Hippocampal formation (tissue), 2 donors: ENCODE measurements at places on chromosomes 4 and X.

- DNase-seq, result no peak
These were observed 281.7 kb downstream of the UNC5C start for GRCh38 chr4:95267081-95267480.

DNA sequence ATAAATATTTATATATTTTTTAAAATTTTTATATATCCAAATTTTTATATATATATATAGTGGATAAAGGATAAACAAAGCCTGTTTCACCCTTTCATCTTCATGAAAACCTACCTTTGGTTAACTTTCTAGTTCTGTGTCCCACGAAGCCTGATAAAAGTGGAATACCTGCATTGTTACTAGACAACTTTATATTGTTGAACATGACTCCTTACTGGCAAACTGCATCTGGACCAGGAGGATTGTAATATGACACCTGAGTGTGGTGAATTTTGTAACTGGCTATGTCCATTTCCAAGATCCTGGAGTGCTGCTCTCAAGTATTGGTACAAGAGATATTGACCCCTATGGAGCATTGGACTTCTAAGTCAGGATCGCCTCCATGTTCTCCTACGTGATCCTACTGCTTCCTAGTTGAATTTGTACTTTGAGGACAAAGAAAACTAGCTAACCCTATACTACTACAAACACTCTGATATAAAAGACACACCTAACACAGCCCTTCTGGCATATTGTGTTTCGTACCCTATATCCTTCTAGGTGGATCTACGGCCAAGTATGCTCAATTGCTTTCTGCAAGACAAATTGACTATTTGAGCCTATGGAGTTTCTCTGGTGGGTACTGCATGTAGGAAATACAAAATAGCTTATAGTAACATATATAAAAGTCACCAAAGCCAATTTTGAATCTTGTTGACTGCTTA, 61.3 kb upstream of the PRRG1 start:
- no peak for DNase-seq

- DNase-seq, result no peak
These were observed 236.2 kb upstream of the HAND2 start for GRCh38 chr4:173766171-173766600.

DNA sequence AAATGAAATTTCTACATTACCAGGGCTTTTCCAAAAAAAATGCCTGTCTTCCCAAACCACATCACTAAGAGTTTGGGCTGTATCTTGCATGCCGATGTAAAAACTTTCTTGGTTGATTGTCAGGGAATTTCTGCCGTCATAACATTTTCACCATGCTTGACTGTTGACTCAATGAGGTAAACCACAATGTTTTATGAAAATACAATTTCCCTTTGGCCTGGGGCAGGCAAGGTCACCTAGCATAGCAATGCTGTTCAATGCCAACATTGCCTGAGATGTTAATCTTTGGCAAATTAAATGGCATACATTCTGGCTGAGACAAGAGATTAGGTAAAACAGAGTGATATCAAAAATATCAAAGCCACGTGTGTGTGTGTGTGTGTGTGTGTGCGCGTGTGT, 137.1 kb upstream of the TBL1X start:
- no peak for DNase-seq

DNA sequence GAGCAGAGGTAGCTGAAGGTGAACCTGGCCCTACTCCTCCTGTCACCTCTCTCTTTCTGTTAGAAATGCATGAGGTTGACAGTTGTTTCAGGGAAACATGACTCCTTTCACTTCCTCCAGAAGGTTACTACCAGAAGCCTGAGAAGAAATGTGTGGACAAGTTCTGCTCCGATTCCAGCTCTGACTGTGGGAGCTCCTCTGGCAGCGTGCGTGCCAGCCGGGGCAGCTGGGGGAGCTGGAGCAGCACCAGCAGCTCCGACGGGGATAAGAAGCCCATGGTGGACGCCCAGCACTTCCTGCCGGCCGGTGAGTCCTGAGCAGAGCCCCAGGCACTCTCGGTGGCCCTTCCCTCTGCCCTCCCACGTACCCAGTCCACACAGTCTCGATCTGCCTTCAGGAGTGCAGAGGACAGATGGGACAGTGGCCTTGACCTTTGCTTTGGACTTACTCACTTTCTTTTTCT, 61.3 kb upstream of the TLR2 start:
- DNase-seq, result no peak

DNA sequence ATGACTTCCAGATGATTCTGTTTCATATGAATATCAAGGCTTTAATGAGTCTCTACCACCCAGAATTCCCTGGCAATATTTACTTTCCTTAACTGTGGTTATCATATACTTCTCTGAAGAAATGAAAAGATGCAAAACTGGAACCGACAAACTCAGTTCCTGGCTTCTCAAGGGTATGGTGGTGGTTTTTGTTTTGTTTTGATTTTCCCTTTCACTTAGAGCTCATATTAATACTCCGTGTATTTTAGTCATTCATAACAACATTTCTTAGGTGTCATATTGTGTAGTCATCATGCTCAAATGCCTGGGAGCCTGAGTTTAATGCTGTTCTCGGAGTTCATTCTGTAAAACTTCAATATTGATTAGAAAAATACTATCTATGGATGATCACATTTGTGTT, 665 bp downstream of the TRPC5OS start:
- no peak for DNase-seq

DNA sequence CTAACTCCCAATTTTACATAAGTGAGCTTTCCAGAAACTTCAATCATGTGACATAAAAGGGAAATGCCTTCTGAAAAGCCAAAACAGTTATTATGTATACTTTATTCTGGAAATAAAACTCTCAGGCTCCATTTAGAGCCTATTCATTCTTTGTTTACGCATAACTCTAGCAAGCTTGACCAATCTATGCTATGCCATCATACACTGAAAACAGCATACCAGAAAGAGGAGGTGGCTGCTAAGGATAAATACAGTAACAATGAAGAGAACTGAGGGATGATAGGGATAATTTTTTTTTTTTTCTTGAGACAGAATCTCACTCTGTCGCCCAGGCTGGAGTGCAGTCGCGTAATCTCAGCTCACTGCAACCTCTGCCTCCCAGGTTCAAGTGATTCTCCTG, 24.4 kb downstream of the CDKL2 start:
- DNase-seq, result no peak

- no peak for DNase-seq
These were observed 2.1 kb downstream of the ASMTL start for GRCh38 chrX:1450361-1451161.

- DNase-seq, result no peak
These were observed 1411.1 kb upstream of the PCDH7 start for GRCh38 chr4:29309050-29309449.

GRCh38 chr4:10034136-10034535, 12.8 kb upstream of the SLC2A9 start:
- no peak for DNase-seq

DNA sequence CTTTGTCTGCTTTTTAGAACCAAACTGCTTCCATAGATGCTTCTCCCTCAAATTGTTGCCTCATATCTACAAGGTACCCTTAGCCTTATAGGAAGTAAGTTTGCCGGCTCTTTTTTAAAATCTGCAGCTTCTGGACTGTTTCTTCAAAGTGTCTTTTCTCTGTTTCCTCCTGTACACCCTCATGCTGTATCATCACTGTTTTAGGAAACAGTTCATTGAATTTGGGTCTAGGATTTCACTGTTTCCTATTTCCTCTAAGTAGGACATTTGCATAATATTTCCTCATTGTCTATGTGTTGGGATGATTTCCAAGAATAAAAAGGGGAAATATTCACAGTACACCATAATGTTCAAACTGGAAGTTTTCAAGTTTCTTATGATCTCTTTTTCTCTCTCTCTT, 43.0 kb downstream of the BANK1 start:
- no peak for DNase-seq

DNA sequence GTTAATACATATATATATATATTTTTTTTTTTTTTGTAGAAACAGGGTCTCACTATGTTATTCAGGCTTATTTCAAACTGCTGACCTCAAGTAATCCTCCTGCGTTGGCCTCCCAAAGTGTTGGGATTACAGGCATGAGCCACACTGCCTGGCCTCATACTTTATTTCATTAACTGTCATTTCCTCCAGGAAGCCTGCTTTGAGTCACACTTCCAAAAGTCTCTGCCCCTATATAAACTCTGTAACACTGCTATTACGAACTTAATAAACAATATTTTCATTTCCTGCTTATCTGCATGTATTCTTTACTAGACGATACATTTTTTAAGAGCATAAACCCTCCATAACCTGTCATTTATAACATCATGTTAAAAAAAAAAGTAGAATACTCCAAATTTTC, 167.2 kb downstream of the WDFY3 start:
- DNase-seq, result no peak

DNA sequence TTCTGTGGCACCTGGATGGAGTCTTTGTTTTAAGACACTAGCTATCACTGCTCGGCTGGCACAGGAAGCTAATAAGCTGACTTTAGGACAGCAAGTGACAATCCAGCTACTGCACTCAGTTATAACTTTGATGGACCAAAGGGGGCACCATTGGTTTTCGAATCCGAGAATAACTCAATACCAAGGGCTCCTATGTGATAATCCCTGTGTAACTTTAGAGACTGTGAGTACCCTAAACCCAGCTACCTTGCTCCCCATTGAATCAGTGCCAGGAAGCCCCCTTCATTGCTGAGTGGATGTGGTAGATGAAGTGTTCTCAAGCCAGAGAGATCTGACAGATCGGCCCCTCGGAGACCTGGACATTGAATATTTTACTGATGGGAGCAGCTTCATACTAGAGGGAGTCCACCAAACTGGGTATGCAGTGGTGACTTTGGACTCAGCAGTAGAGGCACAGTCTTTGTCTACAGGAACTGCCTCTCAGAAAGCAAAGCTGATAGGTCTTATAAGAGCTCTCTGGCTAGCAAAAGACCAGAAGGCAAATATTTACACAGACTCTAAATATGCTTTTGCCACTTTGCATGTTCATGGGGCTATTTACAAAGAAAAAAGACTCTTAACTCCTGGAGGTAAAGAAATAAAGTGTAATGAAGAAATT, 35.5 kb upstream of the UGT2B7 start:
- DNase-seq, result no peak

DNA sequence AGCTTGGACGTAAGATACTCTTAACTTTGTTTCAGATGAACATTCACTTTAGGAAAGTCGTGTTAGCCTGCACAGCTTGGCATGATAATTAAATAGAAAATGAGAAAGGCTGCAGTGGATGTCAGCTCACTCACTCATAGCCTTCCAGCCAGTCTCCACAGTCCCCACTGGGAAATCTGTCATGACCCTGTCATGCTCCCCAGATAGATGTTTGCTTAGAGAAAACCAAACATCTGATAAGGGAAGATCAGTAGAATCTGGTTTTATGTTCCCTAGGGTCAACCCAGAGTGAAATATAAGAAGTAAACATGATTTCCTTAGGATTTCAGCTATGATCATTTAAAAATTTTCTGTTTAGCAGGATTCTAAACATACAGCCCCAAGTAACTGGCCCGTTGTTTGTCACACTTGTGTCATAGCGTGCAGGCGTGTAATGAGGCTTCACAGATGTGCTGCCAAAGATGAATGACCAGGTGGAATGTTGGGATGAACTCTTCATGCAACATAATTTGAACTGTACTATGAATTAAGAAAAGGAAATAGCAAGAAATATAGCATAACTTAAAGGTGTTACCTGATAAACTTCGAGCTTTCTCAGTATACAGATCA, 180.1 kb downstream of the BANK1 start:
- no peak for DNase-seq

DNA sequence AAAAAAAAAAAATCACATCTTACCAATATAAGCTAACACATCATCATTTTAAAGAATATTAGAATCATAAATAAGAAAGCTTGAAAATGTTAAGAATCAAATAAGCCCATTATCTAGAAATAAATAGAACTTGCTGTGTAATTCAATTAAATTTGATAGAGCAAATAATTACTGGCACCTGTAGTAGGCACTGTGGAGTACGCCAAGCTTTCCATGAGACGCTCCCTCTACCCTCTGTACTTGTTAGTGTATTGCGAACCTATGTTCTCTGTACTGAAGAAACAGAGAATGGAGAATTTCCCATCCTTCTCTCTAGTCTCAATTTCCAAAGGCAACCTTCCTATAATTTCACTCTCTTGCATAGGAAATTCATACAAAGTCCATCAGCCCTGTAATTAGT, 61.7 kb upstream of the HAND2 start:
- DNase-seq, result no peak

DNA sequence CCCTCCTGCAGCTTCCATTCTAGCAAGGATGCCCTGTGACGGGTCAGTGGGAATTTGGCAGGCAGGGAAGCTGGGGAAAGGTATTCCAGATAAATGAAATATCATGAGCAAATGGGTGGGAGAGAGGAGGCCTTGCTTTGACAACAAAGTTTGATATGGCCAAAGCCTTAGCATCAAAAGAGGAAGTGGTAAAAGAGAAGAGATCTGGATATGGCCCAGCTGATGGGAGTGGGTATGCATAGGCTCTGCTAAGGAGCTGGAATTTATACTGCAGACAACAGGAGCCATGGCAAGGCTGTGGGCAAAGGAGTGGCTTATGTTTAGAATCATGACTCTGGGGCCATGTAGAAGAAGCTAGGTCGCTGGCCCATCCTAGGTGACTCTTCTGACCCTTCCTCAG, 89.2 kb downstream of the PJA1 start:
- DNase-seq, result no peak

DNA sequence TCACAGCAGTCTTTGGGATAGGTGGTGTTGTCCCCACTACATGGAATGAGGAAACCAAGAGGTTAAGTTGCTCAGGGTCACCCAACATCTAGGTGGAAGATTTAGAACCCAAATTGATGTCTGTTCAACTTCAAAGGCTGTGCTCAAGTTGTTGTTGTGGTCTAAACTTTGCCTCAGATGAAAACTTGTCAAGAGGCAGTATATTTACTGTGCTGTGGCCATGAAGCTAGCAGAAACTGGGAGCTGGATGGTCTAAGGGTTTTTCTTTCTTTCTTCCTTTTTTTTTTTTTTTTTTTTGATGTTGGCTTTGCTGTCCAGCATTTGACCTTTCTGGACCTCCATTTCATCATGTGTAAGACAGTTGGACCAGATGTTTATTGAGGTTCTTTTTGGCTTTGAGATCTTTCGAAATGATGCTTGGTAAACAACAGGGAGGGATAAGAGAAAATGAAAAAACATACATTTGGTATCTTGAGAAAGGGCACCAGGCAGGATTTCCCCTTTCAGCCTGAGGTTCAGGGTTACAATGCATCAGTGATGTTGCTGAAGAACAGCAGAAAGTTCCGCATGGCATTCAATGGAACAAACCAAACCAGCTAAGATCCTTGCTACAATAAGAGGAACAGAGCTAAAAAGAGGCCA, 166.2 kb upstream of the RPS6KA3 start:
- no peak for DNase-seq

DNA sequence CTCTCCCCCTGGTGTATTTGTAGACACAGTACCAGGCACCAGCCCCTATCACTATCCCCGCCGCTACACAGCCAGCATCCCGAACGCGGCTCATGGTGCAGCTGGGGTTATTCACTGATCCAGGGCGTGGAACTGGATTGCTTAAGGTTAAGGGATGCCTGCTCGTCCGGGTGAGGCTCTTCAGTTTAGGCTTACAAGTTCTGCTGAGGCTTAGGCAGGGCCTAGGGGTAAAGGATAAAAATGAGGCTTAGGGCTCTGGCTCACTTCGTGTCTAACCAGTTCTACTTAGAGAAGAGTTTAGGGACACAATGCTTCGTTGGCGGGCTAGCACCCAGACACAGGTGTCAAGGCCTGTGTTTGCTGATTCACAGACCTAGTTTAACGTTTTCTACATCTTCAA, 2.2 kb downstream of the ARMCX2 start:
- no peak for DNase-seq

- no peak for DNase-seq
These were observed 210.9 kb downstream of the FRMPD4 start for GRCh38 chrX:12349201-12349600.

GRCh38 chr4:42339935-42340406, 57.3 kb upstream of the SHISA3 start:
- DNase-seq, result no peak
